ENCODE measurements at places on chromosomes 11 and 22.
A peak's percentile ranks its signal among the peaks of the same experiment; 100 is the strongest.

GRCh38 chr11:102239911-102240310, 77.4 kb upstream of the BIRC3 start:
- DNase-seq: no peak

DNA sequence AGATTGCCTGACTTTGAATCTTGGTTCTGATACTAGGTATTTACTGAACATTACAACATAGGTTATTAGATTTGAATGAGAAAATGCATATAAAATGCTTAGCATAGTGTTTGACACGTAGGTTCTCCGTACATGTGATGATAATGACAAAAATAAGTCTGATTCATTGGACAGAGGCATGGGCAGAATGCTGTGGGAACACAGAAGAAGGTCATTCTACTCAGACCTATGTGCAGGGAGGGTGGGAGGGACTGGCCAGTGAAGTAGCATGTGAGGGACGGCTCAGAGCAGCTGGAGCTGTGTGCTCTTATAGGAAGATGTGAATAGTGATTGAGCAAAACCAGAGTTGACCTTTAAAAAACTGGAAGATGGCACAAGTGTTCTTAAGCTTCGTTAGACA, 256.8 kb upstream of the RAG2 start:
- DNase-seq: no peak

DNA sequence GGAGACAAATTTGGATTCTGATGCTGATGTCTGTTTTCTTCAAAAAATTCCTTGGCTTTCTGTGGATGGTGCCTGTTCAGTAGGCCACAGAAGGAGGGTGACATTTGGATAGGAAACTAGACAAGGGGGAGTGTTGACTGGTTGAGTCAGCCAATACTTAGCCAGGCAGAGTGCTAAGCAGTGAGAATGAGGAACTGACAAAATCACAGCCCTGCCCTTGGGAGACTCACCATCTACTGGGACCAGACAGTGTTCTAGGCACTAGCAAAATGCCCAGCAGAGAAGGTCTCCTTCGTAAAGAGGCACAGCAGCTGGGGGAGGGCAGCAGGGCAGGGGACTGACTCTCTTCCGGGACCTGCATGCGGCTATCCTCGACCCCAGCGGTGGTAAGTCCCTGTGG, 190.2 kb downstream of the DSCAML1 start:
- DNase-seq: no peak

DNA sequence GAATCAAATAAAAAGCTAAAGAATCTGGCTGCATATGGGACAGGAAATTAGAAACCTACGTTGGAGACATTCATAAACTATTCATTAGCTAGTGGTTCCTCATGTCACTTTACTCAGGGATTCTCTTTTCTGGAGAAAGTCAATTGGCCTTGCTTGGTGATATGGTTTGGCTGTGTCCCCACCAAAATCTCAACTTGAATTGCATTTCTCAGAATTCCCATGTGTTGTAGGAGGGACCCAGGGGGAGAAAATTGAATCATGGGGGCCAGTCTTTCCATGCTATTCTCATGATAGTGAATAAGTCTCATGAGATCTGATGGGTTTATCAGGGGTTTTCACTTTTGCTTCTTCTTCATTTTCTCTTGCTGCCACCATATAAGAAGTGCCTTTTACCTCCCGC, 91.2 kb upstream of the CD44 start:
- no peak for DNase-seq

GRCh38 chr11:2097356-2097997, 41.7 kb downstream of the IGF2 start:
- DNase-seq: no peak

DNA sequence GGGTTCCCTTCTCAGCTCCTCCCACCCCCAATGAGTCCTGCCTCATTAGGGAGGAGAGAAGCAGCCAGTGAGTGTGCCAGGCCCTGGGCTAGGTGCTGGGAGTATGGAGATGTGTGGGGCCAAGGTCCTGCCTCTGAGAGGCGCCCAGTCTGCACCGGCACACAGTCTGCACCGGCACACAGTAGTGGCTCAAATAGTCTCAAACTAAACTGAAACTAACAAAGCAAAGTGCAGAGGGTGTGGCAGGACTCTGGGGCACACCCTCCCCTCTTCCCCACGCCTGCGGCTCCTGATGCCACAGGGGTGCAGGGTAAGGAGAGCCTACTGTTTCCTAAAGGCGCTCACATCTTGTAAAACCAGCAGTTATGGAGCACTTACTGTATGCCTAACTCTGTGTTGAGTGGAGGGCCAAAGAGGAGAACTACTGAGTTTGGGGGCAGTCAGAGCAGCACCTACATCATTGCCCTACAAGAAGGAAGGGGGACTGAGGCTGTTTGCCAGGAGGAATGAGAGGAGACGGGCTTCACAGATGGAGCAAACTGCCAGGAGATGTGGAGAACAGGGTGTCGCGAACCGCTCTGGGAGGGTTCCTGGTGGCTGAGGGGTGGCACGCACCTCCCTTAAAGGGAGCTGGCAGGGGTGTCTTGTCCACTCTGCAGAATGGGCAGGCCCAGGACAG, 939 bp upstream of the SH3BP1 start:
- peak; percentile 33 for DNase-seq

DNA sequence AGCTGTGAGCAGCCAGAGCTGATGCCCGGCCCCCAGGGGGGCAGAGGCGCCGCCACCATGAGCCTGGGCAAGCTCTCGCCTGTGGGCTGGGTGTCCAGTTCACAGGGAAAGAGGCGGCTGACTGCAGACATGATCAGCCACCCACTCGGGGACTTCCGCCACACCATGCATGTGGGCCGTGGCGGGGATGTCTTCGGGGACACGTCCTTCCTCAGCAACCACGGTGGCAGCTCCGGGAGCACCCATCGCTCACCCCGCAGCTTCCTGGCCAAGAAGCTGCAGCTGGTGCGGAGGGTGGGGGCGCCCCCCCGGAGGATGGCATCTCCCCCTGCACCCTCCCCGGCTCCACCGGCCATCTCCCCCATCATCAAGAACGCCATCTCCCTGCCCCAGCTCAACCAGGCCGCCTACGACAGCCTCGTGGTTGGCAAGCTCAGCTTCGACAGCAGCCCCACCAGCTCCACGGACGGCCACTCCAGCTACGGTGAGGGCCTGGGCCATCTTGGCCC, 6.1 kb downstream of the CDC42EP1 start:
- DNase-seq: peak; percentile 49

- no peak for DNase-seq
These were observed 28.0 kb downstream of the KCNQ1OT1 start for GRCh38 chr11:2671748-2672147.

DNA sequence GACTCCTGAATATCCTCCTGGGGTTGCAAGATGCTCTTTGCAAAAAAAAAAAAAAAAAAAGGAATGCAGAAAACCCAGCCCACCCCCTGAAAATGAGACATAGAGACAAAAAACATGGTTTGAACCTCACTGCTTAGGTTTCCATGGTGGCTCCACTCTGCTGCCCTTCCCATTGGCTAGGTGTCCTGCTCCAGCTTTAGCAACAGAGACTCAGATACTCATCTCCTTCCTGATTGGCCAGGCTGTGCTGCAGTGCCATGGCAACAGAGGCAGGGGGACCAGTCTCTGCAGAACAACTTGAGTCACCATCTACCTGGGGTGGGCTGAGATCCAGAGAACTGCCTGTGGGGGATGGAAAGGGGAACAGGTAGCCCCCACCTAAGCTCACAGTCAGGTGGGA, 17.4 kb upstream of the YWHAH start:
- DNase-seq: no peak

Measured in activated naive CD4-positive, alpha-beta T cell treated with Interleukin-2 at 50 U/mL for 16 hours (primary cell).